Osteocyte (in vitro differentiated cells): ENCODE measurements at places on chromosomes 12 and 14. TPM values are rescaled to one million over a fixed set of nuclear protein-coding genes. Genes with fewer than 3 reads are reported as not detected.

The LAG3 gene
- 1.1 and 2.5 TPM in 2 replicates for total RNA-seq

The RPGRIP1 gene
- not detected in 2 replicates for total RNA-seq

The MDM1 gene
- 10.9 TPM in 2 replicates for total RNA-seq

The CLEC2B gene
- total RNA-seq: not detected in 2 replicates

The AQP2 gene
- total RNA-seq: not detected in 2 replicates

The CCDC177 gene
- not detected in 2 replicates for total RNA-seq

The NXPH4 gene
- total RNA-seq: 62.6 and 63.8 TPM in 2 replicates

The INHBE gene
- 1.0 and 1.3 TPM in 2 replicates for total RNA-seq

The GALC gene
- total RNA-seq: 15.8 and 21.3 TPM in 2 replicates

The RNASE2 gene
- total RNA-seq: not detected in 2 replicates

The DCN gene
- 2,230 and 2,247 TPM in 2 replicates for total RNA-seq

The RASAL1 gene
- not detected in 2 replicates for total RNA-seq

The SLCO1A2 gene
- total RNA-seq: 2.4 and 3.8 TPM in 2 replicates

The SLCO1B3 gene
- not detected in 2 replicates for total RNA-seq

The PLD4 gene
- total RNA-seq: 0.05 and 0.18 TPM in 2 replicates

The CLEC14A gene
- total RNA-seq: not detected in 2 replicates

The KLRF1 gene
- total RNA-seq: not detected in 2 replicates

The P2RX2 gene
- not detected in 2 replicates for total RNA-seq

The KLHL33 gene
- total RNA-seq: 0.05 and 0.08 TPM in 2 replicates

The FITM1 gene
- 0.63 and 0.73 TPM in 2 replicates for total RNA-seq

The CD27 gene
- total RNA-seq: not detected in 2 replicates

The SLC39A2 gene
- total RNA-seq: 0.60 and 1.1 TPM in 2 replicates

The TSPAN19 gene
- not detected in 2 replicates for total RNA-seq

The SLC6A13 gene
- 0.43 TPM in 1 of 2 replicates, not detected in the other for total RNA-seq

The STXBP6 gene
- total RNA-seq: 6.4 and 7.0 TPM in 2 replicates

The TMEM30B gene
- 1.2 and 1.3 TPM in 2 replicates for total RNA-seq

The KRT83 gene
- not detected in 2 replicates for total RNA-seq

The UNG gene
- 16.2 and 18.6 TPM in 2 replicates for total RNA-seq

The STAT6 gene
- total RNA-seq: 154 and 161 TPM in 2 replicates

The PRB2 gene
- not detected in 2 replicates for total RNA-seq

The ACRBP gene
- total RNA-seq: 0.73 and 1.0 TPM in 2 replicates

The SLC10A1 gene
- not detected in 2 replicates for total RNA-seq

The PRIMA1 gene
- not detected in 2 replicates for total RNA-seq

The LRRC9 gene
- not detected in 2 replicates for total RNA-seq

The PTPN11 gene
- total RNA-seq: 102 and 107 TPM in 2 replicates

The VWF gene
- 0.13 and 0.31 TPM in 2 replicates for total RNA-seq

The SLC7A8 gene
- 0.52 and 0.75 TPM in 2 replicates for total RNA-seq

The COA8 gene
- 41.0 and 42.0 TPM in 2 replicates for total RNA-seq

The NAV3 gene
- total RNA-seq: 8.1 and 8.5 TPM in 2 replicates

The NINJ2 gene
- total RNA-seq: 1.3 and 2.3 TPM in 2 replicates

The LARP4 gene
- 42.1 and 48.2 TPM in 2 replicates for total RNA-seq

The APAF1 gene
- total RNA-seq: 14.4 and 18.8 TPM in 2 replicates

The CEBPE gene
- total RNA-seq: not detected in 2 replicates

The SPTLC2 gene
- total RNA-seq: 28.1 and 31.3 TPM in 2 replicates
